NCI-H1436 treated with DMSO at 0.1 percent for 48 hours (cell line): ENCODE measurements at places on chromosomes 16 and 17.

DNA sequence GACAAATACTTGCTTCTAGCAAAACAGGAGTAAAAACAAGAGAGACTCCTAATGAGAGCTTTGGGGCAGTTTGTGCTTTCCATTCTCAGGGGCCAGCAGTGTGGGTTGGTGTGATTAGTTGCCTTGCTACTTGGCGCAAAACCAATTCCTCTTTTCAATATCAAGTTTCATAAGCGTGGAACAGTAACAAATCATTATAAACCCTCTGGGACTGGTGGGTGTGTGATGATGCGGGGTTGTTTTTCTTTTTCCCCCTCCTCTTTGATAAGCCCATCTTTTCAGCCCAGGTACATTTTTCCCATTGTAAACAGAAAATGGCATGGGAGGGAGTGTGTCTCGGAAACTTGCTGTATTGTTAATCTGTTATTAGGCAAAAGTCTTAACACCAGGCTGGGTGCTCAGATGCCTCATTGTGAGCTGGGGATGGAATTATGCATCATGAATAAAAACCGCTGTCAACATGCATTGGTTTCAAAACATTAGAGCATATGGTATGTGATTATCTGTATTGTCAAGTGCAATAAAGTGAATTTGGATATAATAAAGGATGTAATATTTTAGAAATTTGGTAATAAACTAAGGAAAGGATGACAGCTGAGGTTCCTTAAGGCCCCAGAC is 166.4 kb downstream of the CCDC182 start:
- peak; percentile 67 for DNase-seq

GRCh38 chr16:84519855-84520254 is 15.4 kb upstream of the MEAK7 start:
- no peak for DNase-seq

GRCh38 chr16:84379008-84379708 is 10.8 kb downstream of the ATP2C2 start:
- DNase-seq: no peak

DNA sequence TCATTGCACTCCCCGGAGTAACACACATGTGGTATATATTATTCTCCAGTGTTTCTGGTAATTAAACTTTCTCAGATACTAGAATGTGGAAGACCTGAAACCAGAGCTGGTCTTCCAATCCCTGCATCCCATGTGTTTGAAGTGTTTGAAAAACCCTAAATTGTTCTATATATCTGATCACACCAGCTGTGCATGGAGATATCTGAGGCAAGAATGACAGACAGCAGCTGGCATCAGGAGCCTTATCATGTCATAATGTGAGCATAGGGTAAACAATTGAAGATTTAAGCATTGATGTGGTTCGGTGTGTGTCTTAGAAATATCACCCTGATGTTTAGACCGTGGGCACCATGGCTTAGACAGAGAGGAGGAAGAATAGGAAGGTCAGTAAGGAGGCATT is 251.0 kb downstream of the CDH11 start:
- DNase-seq: no peak

GRCh38 chr17:80220736-80221215 is 549 bp downstream of the SLC26A11 start:
- no peak for DNase-seq

DNA sequence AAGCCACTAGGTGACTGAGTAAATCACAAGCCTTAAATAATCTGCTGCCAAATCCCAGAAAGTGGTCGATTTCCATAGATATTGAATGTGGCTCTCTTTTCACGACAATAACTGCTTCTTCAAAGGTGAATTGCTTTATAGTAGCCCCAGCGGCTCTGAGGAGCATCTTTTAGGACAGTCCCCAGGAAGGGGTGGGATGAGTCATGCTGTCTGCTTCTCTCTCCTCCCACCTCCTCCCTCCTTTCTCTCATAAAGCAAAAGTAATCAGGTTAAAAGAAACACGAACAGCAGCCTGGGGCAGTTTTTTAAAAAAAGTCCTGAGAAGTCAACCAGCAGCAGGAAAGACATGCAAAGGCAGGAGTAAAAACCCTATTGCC is 1.8 kb downstream of the KIAA0513 start:
- DNase-seq: no peak

DNA sequence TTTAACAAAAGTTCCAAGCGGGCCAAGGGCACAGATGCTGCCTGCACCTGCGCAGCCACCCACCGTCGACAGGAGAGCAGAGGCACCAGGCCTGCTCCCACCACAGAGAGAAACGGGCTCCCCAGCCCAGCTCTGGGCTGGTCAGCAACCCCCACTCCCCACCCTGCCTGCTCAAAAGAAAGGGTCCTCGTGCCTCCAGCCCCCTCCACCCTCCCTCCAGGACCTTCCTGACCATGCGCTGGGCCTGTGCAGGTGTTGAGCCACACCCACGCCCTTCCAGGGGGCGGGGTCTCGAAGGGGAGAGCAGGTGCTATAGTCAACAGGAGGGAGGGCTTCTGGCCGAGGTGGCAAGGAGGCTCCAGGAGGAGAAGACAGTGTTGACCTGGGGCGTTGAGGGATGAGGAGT is 25.3 kb downstream of the ZNF778 start:
- no peak for DNase-seq

- DNase-seq: no peak
Measured at GRCh38 chr16:73233846-73234424, 186.0 kb upstream of the ZFHX3 start.

GRCh38 chr16:2902337-2903130 is 9.2 kb upstream of the FLYWCH1 start:
- no peak for DNase-seq

DNA sequence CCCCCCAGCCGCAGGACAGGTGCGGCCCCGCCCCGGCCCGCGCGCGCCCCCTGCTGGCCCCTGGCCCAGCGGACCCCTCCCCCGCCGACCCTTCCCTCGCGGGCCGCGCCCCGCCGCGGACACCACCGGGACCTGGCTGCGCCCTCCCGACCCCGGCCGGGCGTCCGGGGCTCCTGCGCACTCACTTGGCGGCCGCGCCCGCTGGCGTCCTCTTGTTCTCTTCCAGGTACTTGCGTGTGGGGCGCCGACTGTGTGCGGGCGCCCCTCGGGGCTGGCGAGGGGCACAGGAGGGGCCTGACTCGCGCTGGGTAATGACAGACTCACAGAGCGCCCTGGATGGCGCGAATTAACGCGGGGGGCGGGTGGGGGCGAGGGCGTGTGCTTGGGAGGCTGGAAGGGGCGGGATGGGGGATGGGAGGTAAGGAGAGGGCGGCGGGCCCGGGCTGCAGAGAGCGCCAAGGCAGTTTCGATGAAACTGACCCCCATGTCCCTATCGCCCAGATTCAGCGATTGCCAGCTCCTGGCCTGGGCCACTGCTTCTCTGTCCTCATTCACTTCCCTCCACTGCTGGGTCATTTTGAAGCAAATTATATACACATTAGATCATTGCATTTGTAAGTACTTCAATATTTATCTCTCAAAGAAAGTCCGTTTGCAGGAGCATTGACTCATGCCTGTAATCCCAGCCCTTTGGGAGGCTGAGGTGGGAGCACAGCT is 445 bp upstream of the DBNDD1 start:
- DNase-seq: no peak

- DNase-seq: peak; percentile 28
Measured at GRCh38 chr17:65515959-65516948, 45.2 kb downstream of the AXIN2 start.

DNA sequence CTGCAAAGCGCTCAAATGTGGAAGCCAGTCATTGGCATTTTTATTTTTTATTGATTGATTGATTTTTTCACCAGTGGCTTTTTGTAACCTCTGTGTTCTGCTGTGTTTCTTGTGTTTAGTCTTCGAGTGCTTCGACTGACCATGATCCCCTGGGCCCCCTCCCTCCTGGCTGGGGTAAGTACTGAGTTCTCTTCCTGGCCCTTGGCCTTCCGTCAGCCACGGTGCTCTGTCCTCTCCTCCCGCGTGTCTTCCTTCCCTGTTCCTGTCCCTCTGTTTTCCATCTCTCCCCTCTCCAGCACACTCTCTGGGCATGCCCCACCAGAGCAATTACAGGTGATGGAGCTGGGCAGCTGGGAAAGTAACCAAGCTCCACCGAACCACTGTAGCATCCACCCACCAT is 25.8 kb upstream of the CLEC18A start:
- no peak for DNase-seq

DNA sequence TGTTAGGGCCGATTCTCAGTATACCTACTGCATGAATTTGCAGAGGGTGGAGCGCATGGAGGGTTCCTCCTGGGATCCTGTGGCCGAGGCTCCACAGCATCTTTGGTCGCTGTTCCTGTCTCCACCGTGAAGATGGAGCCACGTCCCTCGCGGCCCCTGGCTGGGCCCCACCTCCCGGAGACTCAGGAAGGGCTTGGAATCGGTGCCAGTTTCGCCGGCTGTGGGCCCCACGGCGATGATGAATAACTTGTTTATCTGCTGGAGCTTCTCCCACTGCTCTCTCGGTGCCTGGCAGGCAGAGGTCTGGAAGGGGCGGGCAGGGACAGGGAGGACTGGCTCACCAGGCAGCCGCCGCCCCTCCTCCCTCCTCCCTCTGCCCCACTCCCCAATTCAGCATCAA is 8.1 kb downstream of the SLC5A11 start:
- DNase-seq: no peak

DNA sequence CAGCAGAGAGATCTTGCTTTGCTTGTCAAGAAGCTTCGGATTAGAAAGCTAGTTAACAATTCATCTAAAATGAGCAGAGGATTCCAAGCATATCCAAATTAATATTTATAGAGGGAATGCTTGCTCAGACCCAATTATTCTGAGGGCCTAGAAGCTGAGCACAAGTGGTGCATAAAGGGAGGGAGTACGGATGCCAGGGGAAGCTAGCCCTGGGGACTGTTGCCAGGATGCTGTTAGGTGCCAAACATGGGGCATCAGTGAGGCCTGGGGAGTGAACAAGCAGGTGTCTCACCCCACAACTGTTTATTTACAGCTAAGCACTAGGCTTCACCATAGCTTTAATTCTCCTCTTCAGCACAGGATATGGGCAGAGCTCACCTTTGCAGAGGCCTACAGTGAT is 684.1 kb upstream of the C16orf82 start:
- no peak for DNase-seq

DNA sequence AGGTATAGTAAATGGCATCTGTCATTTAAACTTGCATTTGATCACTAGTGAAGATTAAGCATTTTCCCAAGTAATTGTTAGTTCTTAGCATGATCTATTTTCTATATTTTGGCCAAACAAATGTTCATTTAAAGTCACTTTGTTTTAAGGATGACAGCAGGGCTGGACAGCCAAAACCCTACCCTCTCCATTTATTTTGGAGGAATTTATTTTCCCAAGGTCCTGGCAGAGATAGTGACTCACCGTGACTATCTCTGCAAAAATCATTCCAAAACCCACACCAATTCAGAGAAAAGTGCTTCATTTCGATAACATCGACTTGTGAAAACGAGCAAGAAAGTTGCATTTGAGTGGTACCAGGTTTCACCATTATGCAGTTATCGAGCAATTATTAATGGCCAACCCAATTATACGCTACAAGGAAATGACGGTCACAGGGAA is 665 bp upstream of the AKAP1 start:
- no peak for DNase-seq

DNA sequence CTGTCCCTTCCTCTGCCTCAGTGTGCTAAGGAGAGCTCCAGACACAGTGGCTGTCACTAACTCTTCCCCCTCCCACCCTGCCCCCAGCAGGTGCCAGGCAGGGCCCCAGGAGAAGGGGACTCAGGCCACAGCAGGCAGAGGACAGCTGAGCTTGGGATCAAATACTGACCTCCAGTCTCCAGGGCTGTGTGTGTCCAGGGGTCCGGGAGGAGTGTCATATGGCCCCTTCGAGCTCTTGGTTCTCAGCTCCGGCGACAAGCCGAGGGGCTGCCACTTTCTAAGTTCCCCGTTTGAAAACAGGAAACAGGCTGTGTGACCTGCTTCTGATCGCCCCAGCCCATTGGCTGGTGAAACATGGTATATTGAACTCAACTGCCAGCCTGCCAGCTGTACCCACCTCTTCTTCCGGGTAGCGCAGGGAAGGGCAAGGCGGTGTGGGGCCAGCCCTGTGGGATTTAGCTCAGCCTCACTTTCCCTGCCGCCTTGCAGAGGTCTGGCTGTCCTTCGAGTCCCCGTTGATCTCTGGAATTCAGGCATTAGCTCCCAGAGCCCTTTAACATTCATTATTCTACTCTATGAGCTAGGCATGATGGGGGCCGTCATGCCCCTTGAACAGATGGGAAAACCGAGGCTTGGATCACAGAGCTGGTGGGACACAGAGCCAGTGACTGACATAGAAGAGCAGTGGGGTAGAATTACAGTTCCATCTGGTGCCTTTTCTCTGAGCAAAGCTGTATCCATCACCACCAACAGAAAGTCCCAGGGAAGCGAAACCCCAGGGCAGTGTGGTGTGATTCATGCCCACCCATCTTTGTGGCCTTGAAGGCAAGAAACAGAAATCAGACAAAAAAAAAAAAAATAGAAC is at the start of gene SNX20:
Gene SNX20 (minus strand): TSS at position 292 of the 865 bp plus-strand sequence. CDS start 3,786 bp downstream, outside the sequence.
- no peak for DNase-seq

DNA sequence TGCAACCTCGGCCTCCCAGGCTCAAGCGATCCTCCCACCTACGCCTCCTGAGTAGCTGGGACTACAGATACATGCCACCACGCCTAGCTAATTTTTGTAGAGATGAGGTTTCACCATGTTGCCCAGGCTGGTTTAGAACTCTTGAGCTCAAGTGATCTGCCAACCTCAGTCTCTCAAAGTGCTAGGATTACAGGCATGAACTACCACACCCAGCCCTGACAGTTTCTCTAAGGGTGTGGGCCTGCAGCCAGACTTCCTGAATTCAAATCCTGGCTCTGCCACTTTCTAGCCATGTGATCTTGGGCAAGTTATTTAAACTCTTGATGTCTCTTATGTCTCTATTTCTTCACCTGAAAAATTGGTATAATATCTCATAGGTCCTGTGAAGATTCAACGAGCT is 5.6 kb downstream of the CUEDC1 start:
- DNase-seq: no peak

GRCh38 chr16:1823821-1824220 is 2.8 kb downstream of the HAGH start:
- DNase-seq: no peak

DNA sequence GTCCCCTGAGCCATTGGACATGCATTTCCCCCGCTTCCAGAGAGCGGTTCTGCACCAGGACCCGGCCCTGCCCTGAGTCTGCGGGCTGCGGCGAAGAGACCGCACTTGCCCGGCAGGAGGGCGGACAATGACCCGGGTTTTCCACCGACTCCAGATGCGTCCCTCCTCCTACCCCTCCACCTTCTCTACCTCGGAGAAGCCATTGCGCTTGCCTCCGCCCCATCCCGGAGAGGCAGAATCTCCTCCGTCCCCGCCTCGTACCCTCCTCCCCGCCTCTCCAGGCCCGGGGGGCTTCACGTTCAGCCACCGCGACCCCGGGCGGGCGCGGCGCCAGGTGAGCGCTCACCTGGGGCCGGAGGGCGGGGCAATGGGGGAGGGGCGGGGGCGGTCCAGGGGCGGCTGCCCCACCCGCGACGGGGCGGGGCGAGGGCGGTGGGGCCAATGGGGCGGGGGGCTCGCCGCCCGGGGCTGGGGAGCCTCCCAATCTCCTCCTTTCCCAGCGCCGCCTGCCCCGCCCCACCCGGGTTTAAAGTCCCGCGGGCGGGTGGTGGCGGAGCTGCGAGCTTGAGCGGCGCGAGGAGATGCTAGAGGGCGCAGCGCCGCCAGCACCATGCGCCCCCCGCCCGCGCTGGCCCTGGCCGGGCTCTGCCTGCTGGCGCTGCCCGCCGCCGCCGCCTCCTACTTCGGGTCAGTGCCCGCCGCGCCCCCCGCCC is at the start of gene WNT9B:
Gene WNT9B (plus strand): TSS at position 555 of the 713 bp plus-strand sequence. CDS start 56 bp downstream, at position 611.
- no peak for DNase-seq
